ENCODE measurements at places on chromosomes 11 and 22. TPM values are rescaled to one million over a fixed set of nuclear protein-coding genes. Genes with fewer than 3 reads are reported as not detected.

ZNRD2 gene
- total RNA-seq, result 76.9 TPM

OOSP2 gene
- total RNA-seq, result not detected

LGR4 gene
- total RNA-seq, result 36.4 TPM

HMGXB4 gene
- total RNA-seq, result 8.8 TPM

THRSP gene
- not detected for total RNA-seq

SPDYC gene
- not detected for total RNA-seq

UQCC3 gene
- total RNA-seq, result 38.0 TPM

GUCY1A2 gene
- 0.08 TPM for total RNA-seq

UPK3A gene
- total RNA-seq, result not detected

Measured in A549 treated with AZD2906 at 1 μM for 4 hours (cell line).